ENCODE measurements at places on chromosomes 7 and 10.

- no peak for DNase-seq
These were observed 31.2 kb upstream of the AOAH start for GRCh38 chr7:36755484-36755883.

DNA sequence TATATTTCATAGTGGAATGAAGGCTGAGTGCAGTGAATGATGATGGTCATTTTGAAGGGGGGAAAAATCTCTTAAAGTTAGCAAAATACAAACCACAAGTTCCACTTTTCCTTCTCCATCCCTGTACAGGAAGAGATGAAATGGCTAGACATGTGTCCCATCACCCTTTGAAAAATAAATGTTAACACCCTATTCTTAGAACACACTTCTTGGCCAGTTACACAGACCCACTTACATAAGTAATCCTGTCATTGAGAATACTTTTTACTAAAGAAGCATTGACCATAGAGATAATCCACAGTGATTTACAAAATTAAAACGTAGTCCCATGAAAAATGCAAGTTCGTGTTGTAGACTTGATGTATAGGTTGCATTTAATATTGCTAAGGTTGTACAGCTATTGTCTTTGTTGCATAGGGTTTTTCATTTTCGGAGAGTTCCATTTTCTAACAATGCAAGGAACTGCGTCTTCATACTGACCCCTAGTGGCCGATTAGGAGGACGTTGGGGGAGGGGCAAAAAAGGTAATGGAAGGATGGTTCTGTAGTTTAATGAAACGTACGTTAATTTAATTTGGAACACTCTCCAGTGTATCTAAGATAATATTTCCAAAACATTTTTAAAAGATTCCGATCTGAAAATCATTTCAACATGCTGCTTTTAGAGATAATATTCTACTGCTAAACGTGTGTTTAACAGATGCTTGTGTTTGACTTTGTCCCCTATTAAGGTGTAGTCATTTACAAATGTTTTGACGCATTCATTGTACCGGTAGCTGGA lies 60.9 kb downstream of the ARMC3 start:
- peak; percentile 75 for DNase-seq

DNA sequence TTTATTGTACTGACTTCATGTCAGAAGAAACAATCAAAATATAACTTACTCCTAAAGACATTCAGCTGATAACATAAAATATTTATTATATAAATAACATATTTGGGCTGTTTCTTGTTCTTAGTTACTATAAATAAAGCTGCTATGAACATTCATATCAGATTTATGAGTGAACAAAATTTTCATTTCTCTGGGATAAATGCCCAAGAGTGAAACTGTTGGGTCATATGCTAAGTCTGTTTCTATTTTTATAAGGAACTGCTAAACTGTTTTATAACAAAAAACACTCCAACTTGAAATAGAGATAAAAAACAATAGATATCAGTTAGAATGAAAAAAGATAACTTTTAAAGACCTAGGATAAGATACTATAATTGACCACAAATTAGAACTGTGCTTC lies 26.5 kb upstream of the CC2D2B start:
- DNase-seq: no peak

DNA sequence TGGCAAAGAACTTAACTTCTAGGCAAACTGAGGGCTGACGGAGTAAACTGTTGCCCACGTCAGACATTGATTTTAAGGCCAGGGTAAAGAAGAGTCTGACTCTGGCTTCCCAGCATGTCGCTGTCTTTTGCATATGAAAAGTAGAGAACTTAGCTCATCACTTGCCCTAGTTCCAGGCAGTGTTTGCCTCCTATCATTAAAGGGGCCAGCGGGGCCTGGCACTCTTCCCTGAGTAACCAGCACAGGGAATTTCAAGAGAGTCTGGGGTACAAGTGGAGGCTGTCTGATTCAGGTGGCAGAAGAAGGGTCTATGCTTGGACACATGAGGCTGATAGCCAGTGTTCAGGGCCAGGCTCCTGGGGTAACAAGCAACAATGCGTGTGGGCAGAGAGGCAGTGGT lies 4.8 kb downstream of the DENND2A start:
- no peak for DNase-seq

- peak; percentile 8 for DNase-seq
These were observed 550.2 kb downstream of the KCNMA1 start for GRCh38 chr10:77087366-77087765.

- no peak for DNase-seq
These were observed 38.7 kb upstream of the CARD11 start for GRCh38 chr7:3082386-3082785.

- peak; percentile 62 for DNase-seq
These were observed 285.8 kb upstream of the CACNA2D1 start for GRCh38 chr7:82729172-82730030.

GRCh38 chr7:90430614-90431460 lies 27.6 kb downstream of the CLDN12 start:
- DNase-seq: no peak

DNA sequence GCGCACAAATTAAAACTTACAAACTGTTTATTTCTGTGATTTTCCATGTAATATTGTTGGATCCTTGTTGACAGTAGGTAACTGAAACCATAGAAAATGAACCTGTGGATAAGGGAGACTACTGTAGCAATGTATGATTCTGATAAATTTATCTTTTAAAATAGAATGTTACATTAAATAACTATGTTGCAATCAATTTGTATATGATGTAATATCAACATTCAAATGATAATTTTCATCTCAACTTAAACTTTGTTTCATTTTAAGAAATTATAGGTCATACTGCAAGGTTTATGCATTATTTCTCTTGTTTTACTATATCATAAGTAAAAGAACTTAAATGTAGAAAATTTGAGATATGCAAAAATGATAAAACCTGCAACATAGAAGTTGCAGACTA lies 718.0 kb upstream of the MBL2 start:
- no peak for DNase-seq

- no peak for DNase-seq
These were observed 97.0 kb upstream of the PPIF start for GRCh38 chr10:79250259-79250658.

- no peak for DNase-seq
These were observed 45.1 kb downstream of the SPOCK2 start for GRCh38 chr10:72043016-72043834.

GRCh38 chr10:10605551-10606081 lies 412.1 kb upstream of the CELF2 start:
- DNase-seq: peak; percentile 81

DNA sequence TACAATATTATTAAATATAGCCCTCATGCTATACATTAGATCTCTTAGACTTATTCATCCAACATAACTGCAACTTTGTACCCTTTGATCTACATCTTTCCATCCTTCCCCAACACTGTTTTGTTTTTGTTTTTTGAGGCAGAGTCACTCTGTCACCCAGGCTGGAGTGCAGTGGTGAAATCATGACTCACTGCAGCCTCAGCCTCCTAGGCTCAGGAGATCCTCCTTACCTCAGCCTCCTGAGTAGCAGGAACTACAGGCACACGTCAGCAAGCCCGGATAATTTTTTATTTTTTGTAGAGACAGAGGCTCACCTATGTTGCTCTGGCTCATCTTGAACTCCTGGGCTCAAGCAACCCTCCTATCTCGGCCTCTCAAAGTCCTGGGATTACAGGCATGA lies 53.3 kb downstream of the NT5C2 start:
- DNase-seq: no peak

DNA sequence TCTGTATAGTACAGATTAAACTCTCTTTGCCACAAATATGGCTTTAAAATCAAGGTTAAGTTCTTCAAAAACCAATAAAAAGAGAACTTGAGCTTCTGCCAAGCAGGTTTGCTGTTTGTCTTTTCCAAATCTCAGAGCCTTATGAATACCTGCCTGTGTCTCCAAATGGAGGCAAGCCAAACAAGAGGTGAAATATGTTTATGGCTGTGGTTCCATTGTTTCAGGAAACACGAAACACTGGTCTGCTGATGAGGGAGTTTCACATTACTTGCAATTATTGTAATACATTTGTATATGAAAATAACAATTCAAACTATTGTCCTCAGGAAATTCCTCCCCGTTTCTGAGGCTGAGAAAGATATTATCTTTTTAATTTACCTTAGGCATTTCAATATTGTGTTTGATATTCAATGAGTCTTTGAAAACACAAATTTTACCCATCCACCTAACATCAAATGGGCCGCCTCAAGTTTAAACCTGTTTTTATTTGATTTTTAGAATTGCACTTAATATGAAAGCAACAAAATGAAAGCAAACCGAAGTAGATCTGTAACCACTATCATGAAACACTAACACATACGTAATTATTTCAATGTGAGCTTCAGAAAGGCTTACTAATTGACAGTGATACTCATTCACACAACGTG lies 359.3 kb downstream of the HGF start:
- DNase-seq: no peak

DNA sequence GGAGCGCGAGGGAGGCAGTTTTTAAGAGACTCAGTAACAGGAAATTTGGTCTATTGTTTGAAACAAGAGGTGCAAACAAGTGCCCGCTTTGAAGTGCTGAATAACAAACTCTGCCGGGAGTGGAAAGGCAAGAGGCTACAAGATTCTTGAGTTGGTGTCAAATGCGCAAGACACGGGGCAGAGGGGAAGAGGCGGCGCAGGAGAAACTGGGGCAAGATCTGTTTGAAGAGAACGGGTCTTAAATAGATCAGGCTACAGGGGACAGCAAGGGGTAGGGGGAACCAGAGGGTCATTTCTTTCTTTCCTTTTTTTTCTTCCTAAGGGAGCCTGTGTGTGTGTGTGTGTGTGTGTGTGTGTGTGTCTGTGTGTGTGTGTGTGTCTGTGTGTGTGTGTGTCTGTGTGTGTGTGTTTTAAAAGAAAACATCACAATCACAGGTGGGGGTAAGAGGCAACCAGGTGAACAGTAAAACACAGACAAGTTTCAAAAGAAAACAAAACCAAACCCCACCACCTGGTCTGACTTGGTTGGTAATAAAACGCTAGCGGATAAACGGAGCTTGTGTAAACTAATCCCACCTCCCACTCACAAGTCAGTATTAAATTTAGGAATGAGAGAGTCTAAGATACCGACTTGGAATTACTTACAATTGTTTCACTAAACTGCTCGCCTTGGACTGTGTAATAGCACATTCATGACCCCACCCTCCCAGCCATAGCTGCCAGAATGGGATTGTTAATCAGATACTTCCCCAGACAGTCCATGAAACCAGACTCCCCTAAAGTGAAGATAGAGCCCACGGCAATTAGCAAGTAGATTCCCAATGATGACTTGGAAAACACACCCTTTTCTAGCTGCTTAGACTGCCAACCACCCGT lies 13.1 kb upstream of the CUX1 start:
- DNase-seq: no peak

- DNase-seq: no peak
These were observed 219.8 kb downstream of the CTNNA3 start for GRCh38 chr10:67476201-67476600.

DNA sequence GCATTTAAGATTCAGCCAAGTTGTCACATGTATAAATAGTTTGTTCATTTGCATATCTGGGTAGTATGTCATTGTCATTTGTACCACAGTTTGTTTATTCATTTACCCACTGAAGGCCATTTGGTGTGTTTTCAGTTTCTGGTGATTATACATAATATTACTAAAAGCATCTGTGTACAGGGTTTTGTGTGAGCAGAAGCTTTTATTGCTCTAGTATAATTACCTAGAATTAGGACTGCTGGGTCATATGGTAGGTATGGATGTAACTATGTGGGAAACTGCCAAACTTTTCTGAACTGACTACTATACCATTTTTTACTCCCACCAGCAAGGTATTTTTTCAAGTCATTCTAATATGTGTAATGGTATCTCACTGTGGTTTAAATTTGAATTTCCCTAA lies 584.0 kb upstream of the GHITM start:
- DNase-seq: no peak

DNA sequence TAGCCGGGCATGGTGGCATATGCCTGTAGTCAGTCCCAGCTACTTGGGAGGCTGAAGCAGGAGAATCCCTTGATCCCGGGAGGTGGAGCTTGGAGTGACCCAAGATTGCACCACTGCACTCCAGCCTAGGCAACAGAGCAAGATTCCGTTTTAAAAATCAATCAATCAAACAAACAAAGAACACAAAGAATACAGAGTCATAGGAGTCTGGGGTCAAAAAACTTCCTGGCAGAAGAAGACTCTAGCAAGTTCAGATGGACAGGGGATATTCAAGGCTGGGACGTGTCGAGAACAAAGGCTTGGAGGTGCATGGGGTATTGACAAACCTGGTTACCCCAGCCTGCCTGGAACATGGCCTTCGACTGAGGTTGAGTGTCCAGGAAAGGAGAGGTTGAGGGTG lies 228.8 kb upstream of the AGK start:
- DNase-seq: no peak

DNA sequence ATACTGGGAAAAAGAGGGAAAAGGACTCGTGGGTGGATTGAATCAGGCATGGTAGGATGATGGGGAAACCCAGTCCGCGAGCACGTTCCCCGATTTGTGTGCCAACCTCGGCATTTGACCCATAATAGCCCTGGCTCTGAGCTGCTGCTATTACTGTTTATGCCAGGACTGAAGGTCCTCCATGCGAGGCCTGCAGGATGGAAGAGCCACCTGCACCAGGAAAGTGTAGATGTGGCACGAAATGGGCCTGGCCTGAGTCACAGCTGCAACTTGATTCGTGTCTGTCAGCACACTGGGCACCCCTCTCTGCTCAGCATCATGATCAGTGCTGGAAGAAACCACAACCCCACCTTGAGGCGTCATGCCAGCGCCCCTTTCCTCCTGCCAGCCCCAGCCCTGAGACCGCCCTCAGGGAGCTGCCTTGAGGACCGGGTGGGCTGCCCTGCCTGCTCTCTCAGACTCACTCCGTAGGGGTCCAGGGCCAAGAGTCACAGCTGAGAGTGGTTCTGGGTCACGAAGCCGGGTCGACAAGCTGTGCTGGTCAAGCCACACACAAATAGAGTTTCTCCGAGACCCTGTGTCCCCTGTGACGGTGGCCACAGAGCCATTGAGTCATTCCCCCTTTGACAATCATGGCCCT lies 74.4 kb downstream of the CHST15 start:
- DNase-seq: no peak

- no peak for DNase-seq
These were observed 9.8 kb downstream of the NOD1 start for GRCh38 chr7:30468791-30469190.

GRCh38 chr10:78929541-78929940 lies 139.2 kb upstream of the ZMIZ1 start:
- no peak for DNase-seq

GRCh38 chr10:82084496-82084895 lies 209.5 kb downstream of the NRG3 start:
- DNase-seq: no peak

- no peak for DNase-seq
These were observed 5.9 kb upstream of the NUP42 start for GRCh38 chr7:23175938-23176337.

DNA sequence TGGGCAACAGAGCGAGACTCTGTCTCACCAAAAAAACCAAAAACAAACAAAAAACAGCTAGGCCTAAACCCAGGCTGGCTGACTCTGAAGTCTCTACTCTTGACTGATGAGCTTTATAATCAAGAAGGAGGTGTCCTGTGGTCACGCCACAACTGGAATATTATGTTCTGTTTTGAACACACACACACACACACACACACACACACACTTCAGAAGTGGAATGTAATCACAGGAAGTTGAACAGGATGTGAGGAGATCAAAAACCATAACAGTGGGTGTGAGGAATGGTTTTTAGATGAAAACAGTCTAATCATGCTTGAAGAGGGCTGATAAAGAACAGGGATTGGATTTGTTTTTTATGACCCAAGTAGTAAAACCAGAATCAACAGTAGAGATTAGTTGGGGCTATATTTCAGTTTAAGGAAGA lies 51.1 kb upstream of the IL6 start:
- DNase-seq: peak; percentile 56

Data from astrocyte of the spinal cord (primary cell).